ENCODE measurements at places on chromosomes 2 and 18.

DNA sequence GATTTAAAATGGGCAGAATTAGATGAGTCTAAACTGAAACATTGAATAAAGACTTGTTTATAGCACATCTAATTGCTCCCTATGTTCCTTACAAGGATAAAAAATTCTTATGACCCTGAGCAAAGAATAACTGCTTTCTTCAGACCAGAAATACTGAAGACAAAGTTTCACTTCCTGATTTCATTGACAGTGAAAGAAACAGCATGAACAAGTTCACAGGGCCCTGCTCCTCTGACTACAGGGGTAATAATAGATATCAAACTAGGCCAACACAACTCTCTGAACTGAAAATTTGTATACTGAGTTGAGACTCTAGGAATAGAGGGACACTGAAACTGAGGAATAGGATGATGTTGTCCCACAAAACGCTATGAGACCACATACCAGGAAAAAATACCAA, 1383.3 kb upstream of the CDH2 start:
- no peak for DNase-seq

- no peak for DNase-seq
These were observed 253.4 kb downstream of the ETAA1 start for GRCh38 chr2:67650291-67651133.

DNA sequence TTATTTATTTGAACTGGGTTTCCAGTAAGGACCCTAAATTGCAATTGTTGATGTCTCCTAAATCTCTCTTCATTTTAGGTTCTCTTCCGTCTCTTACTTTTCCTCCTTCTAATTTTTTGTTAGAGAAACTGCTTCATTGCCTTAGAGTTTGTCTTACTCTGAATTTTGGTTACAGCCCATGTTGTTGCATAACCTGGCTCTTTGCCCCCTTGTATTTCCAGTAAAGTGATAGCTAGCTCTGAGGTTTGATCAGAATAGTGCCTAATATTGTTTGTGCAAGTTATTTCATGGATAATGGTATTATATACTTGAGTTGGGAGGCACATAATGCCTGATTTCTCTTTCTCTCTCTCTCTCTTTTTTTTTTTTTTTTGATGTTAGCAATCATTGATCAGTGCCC, 71.8 kb downstream of the MGAT5 start:
- DNase-seq, result no peak

DNA sequence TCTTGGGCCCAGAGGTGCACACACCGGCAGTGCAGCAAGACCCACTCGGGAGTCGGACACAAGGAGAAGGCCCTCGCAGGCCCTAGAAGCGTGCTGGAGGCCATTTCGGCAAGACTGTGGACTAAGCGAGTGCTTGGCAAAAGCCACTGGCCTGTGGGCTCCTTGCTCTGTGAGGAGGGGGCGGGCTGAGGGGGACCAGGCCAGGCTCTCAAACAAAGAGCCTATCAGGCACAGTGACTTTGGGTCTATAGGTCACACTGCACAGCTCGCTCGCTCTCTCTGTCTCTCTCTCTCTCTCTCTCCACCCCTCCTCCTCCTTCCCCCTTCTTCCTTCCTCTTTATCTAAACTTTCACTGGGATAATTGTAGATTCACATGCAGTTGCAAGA, 23.6 kb upstream of the ZCCHC2 start:
- DNase-seq, result no peak

DNA sequence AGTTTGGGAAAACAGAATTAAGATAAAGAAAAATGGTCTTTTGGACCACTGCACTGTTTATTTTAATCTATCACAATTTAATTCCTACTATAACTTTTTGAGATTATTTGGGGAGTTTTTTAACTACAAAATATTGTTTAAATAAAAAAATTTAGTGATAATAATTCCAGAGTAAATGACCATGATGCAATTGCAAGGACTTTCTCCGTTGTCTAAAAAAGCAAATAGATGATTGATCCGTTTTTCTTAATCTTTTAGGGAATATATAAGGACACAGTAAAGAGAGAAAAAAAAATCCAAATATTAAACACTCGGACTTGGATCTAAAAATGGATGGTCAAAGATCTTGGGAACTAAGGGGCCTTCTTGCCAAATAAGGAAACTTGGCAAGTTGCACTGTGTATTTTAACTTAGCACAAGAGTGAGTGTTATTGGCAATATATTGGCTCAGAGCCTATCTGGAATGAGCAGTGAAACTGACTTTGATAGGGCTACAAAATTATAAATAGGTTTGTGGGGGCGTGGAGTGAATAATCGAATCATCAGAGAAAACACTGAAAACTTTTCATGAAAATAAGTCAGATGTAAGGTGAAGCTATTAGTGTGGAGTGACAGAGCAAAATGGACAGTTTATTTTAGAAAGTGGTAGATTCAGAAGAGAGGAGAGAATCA, 2.0 kb downstream of the MAP3K20 start:
- DNase-seq, result no peak

GRCh38 chr2:113251118-113251517, 27.6 kb downstream of the PAX8 start:
- DNase-seq, result no peak

GRCh38 chr2:195734395-195734794, 77.4 kb downstream of the SLC39A10 start:
- no peak for DNase-seq

DNA sequence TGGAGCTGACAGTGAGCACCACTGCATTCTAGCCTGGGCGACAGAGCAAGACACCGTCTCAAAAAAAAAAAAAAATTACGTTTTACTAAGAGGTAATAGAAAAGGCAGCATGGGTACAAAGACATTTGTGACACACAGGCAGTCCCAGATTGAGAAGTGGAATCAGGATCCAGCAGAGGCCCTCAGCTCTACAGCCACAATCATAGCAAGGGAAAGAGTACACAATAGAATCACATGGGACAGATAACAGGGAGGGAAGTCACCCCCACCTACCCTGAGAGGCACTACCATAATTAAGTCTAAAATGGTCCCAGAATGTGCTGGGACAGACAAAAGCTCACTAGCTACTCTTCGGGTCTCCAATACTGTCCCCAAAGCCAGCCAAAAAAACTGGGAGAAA, 12.5 kb downstream of the SRBD1 start:
- DNase-seq, result no peak

GRCh38 chr2:123614596-123614995, 410.5 kb upstream of the CNTNAP5 start:
- DNase-seq, result no peak

GRCh38 chr18:9709304-9709877, 1.3 kb downstream of the RAB31 start:
- DNase-seq, result no peak

DNA sequence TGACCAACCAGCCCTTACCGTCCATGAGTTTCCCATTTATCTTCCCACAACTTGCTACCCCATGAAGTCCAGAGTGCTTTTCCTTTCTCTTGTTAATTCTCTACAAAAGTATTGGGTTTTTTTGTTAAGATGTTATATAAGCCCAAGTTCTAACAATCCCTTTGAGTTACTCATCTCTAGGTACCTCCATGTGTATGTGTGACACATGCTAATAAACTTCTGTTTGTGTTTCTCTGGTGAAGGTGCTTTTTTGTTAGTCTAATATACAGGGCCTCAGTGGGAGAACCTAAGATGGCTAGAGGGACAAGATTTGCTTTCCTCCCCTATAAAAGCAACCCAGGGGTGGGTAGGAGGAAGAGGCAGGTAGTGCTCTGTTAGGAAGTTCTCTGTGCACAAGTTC, 31.8 kb upstream of the RMDN2 start:
- no peak for DNase-seq

Measured in nucleus accumbens (tissue), 56 donors.